ENCODE measurements at places on chromosomes 2 and 18.

DNA sequence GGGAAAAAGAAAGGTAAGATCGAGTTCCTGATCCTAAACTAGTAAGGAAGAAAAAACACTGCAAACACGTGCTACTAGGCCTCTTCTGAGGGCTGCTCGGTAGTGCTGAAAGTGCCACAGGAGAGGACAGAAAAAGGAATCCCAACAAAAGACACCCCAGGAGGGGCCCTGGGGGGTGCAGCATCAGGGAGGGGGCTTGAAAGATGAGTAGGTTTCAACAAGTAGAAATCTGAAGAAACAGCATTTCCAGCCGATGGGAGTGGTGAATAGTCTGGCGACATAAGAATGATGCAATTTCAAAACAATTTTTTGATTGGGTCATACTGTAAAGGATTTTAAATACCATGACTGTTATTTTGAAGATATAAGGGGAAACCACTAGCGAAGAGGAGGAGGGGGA lies 98.6 kb downstream of the NOL10 start:
- DNase-seq: peak; percentile 54

GRCh38 chr2:72015266-72015665 lies 132.4 kb downstream of the CYP26B1 start:
- no peak for DNase-seq

DNA sequence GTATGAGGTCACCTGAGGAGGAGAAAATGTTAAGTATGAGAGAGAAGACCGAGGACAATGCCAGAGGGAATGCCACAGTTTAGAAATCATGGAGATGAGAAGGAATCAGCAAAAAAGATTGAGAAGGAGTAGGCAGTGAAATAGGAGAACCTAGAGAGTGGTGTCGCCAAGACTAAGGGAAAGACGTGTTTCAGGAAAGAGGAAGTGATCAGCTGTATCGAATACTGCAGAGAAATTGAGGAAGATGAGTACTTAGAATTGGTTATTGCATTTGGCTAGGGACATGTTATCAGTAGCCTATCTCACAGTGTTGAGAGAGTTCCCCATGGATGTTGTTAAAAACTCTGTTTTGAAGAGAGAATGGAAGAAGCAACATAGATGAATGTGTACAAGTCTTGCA lies 112.3 kb downstream of the GALNT1 start:
- no peak for DNase-seq

GRCh38 chr18:12449051-12449785 lies 41.5 kb downstream of the PRELID3A start:
- no peak for DNase-seq

DNA sequence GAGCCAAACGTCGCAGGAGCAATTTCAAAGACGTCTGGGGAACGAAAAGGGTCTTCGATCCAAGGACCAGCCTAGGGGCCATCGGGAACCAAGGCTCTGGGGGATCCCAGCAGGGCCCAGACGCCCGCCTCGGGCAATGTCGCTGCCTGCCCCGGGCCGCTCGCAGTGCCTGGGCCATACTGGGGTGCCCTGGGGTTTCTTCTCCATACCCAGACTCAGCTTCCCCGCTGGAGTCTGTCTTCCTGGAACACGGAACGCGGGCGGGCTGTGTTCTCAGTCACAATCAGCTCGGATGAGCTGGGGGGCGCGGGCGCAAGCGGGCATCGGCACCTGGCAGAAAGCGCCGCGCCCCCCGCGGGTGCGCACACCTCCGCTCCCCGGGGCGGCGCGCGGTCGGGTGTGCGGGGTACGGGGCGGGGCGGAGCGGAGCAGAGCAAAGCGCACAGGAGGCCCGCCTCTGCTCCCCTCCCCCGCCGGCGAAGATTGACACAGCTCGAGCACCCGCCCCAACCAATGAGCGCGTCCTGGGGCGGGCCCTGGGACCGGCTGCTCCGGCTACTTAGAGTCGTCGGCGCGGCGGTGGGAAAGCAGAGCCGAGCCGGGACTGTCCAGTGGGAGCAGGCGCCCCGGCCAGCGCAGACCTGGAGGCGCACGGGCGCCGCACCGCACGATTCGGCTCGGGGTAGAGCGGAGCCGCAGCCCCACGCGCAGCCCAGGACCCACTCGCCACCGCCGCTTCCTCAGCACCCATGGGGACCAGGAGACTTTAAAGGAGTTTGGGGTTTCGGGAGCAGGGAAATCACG lies at the start of gene LRATD1:
Gene LRATD1 (plus strand): TSS at position 585 of the 804 bp plus-strand sequence. CDS start 1,263 bp downstream, outside the sequence.
- DNase-seq: peak; percentile 97

GRCh38 chr18:70649683-70650082 lies 360.8 kb downstream of the SOCS6 start:
- no peak for DNase-seq

GRCh38 chr18:7987284-7987976 lies 420.3 kb downstream of the PTPRM start:
- DNase-seq: no peak

GRCh38 chr2:225841314-225841713 lies 441.8 kb downstream of the NYAP2 start:
- no peak for DNase-seq

DNA sequence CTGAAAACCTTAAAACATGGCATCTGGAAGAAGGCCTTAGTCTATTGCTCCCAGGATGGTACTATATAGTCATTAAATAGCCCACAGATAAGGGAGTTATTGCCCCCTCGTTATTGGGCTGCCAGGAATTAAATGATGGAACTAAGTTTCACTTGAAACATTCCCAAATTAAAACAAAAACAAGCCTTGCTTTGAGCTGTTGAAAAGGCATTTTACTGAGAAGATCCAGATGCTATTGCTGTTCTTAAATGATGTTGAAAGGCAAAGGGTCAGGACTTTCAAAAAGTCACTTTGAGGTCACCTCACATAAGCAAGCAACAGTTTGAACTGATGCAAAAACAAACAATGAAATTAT lies 2.0 kb upstream of the AMMECR1L start:
- no peak for DNase-seq

GRCh38 chr18:45688113-45688512 lies 35.9 kb upstream of the SLC14A1 start:
- no peak for DNase-seq

GRCh38 chr2:85163675-85164074 lies 30.5 kb downstream of the TCF7L1 start:
- DNase-seq: peak; percentile 44

GRCh38 chr2:139357972-139358371 lies 577.8 kb upstream of the NXPH2 start:
- DNase-seq: no peak

GRCh38 chr2:9230881-9231280 lies 24.3 kb downstream of the ASAP2 start:
- DNase-seq: no peak

DNA sequence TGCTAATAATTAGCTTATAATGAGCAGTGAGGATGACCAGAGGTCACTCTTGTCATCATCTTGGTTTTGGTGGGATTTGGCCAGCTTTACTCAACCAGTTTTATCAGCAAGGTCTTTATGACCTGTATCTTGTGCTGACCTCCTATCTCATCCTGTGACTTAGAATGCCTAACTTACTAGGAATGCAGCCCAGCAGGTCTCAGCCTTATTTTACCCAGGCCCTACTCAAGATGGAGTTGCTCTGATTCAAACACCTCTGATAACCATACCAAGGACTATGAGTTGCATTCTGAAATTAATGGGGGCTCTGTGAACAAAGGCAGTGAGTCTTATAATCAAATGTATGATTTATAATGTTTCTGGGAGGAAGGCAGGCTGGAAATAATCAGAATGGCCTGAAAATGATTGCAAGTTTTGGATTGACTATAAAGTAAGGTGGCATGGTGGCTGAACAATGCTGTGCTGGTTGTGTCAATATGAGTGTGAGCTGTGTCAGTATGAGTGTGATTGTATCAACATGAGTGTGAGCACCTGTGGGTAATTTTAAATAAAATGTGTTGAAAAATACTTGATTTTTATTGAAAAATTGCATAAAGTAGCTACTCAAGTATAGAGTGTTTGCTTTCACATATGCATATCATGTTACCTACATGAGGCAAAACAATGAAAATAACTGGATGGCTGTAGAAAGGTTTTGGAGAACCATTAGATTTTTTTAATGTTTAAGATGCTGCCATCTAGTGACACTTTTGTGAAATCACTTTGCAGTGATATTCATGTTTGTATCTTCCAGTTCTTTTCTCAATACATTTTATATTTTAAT lies 103.0 kb downstream of the KYNU start:
- no peak for DNase-seq

- DNase-seq: peak; percentile 5
Measured at GRCh38 chr2:119371111-119371510, 4.3 kb downstream of the DBI start.

- peak; percentile 68 for DNase-seq
Measured at GRCh38 chr2:11499081-11499743, 33.3 kb upstream of the E2F6 start.

- no peak for DNase-seq
Measured at GRCh38 chr2:17373741-17374140, 144.5 kb downstream of the RAD51AP2 start.

All from endodermal cell (in vitro differentiated cells).